Astrocyte of the cerebellum (primary cell): ENCODE measurements at places on chromosomes 7 and 10.

GRCh38 chr10:73717556-73717955, 19.6 kb upstream of the AGAP5 start:
- DNase-seq, result no peak

GRCh38 chr10:36441557-36441956, 683.8 kb upstream of the ANKRD30A start:
- DNase-seq, result no peak

- DNase-seq, result no peak
Measured at GRCh38 chr10:118758449-118758848, 3.7 kb upstream of the CACUL1 start.

GRCh38 chr7:128260069-128260795, 19.2 kb downstream of the LEP start:
- DNase-seq, result no peak

GRCh38 chr10:20877986-20878983, 18.8 kb downstream of the NEBL start:
- no peak for DNase-seq
